ENCODE measurements at places on chromosomes 2 and 18.

GRCh38 chr2:195674491-195675221 is 17.6 kb downstream of the SLC39A10 start:
- DNase-seq = no peak

GRCh38 chr18:10015941-10016819 is 102.4 kb downstream of the VAPA start:
- no peak for DNase-seq

- no peak for DNase-seq
Measured at GRCh38 chr2:134296301-134296700, 42.4 kb downstream of the MGAT5 start.

- no peak for DNase-seq
Measured at GRCh38 chr2:182921234-182921633, 54.8 kb upstream of the FRZB start.

DNA sequence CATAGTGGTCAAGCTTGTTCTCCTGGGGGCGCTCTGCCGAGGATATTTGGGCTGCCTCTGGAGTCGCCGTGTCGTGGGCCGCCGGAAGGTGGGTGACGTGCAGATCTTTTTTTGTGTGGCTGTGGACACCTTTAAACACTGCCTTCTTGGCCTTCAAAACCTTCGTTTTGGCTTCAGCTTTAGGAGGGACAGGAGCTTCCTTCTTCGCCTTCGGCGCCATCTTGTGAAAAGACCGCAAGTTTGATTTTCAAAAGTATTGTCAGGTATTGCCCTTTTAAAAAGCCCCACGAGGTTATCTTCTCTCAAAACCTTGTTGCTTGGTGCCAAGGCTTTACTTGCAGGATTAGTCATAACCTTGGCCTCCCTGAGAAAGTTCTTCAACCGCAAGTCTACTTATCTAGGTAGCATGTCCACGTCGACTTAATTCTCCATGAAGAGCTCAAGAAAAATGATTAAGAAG is 20.8 kb downstream of the LAMA3 start:
- no peak for DNase-seq

DNA sequence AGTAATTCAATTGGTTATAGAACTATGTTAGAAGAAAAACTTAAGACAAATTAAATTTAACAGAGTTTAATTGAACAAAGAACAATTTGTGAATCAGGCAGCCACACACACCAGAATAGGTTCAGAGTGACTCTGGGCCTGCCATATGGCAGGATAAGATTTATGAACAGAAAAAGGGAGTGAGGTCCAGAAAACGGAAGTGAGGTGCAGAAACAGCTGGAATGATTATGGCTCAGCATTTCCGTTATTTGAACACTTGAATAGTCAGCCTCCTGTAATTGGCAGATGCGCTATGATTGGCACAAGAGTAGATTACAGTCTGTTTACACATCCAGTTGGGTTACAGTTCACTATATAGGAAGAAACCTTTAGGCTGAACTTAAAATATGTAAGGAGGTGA is 99.0 kb downstream of the MBD2 start:
- DNase-seq = no peak
